ENCODE measurements at places on chromosomes 11 and 22.

DNA sequence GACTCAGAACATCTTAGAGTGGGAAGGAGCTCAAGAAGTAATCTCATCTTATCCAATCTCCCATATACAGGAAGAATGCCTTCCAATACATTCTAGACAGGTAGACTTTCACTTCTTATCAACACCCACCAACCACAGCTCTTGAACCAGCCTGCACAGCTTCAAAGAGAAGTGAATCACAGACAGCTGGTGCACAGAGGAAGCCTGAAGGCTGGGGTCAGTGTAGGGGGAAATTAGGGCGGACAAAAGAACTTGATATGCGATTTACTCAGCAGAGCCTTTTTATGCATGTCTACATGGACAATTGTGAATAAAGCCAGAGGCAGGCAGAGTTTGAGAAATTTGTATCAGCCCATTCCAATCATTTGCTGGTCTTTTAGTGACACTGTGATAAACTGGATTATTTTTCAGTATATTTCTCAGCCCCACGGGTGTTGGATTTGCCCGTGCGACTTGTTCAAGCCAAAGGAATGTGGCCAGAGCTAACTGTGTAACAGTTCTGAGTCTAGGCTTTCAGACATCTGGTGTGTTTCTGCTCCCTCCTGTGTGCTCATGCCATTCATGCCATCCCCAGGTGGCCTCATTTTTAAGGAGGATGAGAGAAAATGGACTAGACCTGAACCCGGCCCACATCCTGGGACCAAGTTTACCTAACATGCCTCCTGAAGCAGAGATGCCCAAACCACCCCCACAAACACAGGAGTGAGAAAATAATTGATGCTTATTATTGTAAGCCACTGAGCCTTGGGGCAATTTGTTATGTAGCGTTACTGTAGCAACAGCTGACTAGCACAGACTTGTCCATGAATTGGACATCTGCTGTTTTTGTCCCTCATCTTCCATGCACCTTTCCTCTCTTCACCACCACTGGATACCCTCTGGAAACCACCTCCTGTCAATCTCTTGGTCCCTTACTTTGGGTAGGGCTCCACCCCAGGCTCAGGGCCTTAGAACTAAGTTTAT lies 137.5 kb upstream of the HSD17B12 start:
- no peak for DNase-seq

DNA sequence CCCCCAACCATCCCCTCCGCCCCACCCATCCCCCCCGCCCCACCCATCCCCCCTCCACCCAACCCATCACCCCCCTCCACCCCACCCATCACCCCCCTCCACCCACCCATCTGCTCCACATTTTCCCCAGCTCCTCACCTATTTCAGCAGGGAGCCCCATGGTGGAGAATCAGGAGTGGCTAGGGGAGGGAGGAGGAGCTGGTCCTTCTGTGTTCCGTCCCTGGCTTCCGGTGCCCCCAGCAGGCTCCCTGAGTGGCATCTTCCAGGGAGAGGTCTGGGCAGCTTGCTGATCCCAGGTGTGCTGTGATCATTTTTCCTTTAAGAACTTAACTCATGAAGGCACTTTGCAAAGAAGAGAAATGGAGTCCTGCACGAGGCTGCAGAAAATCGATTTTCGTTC lies 365.8 kb downstream of the TBC1D22A start:
- DNase-seq: no peak

DNA sequence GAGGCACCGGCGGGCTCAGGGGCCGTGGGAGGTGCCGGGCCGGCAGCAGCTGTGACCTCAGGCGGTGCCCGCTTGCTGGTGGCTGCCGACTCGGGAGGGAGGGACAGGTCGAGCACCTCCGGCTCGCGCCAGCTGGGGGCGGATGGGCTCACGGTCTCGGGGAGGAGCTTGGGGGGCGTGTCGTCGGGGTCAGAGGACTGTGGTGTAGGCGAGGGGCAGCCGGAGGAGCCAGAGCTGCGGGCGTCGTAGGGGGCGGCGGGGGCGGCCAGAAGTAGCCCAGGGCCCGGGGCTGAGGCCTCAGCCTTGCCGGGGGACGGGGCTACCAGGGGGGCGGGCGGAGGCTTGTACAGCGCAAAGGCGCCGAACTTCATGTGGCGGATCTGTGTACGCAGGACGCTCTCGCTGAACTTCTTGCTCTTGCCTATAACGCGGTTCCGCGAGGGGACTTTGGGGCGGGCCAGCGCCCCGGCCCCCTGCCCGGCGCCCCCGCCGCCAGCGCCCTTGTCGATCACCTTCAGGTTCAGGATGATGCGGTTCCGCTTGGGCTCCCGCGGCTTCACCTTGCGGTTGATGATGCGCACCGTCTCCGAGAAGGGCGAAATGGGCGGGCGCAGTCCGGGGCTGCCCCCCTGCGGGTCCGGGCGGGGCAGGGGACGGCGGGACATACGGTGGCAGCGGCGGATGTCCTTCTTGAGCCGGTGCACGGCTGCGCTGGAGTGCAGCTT lies 5.5 kb downstream of the CBX6 start:
- no peak for DNase-seq

GRCh38 chr11:41113160-41113559 lies 346.3 kb downstream of the LRRC4C start:
- no peak for DNase-seq

GRCh38 chr11:128790196-128790595 lies 76.9 kb downstream of the KCNJ1 start:
- no peak for DNase-seq

DNA sequence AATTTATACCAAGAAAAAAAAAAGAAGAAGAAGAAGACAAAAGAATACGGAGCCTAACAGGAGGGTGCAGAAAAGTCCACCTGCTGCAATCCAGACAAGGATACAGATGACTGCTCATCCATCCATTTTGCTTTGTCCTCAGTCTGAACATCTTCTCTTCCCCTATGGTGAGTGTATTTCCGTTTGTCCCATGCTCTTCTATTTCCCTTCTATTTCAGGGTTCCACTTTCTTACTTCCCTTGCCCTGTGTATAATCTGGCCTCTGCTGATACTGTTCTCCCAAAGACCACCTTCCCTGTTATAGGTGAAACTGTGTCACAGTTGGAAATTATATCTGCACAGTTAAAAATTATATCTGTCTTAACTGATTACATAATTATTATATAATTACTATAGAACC lies 48.7 kb upstream of the USP47 start:
- no peak for DNase-seq

DNA sequence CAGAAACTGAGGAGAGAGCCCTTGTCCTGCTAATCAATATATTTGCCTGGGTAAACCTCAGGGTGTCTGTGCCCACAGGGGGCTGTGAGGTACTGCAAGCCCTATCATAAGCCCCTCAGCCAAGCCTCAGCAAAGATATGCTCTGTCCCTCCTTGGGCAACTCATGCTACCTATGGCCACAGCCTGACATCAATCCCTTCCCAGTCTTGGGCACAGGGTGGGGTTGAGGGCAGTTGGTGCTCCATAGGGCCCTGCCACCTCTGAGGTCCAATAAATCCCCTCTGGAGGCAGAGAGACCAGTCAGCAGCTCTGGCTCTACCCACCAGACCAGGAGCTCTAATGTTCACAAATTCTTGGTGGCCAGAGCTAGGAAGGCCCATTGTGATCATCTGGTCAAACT lies 23.8 kb downstream of the TPBGL start:
- no peak for DNase-seq

GRCh38 chr11:40294349-40294735 lies 1165.1 kb downstream of the LRRC4C start:
- no peak for DNase-seq

- no peak for DNase-seq
These were observed 6.3 kb downstream of the MCAM start for GRCh38 chr11:119310682-119311052.

- DNase-seq: no peak
These were observed 67.8 kb upstream of the ARHGAP32 start for GRCh38 chr11:129259931-129260348.

GRCh38 chr11:19252394-19253152 lies 11.8 kb upstream of the E2F8 start:
- no peak for DNase-seq

- no peak for DNase-seq
These were observed 5.3 kb downstream of the GCAT start for GRCh38 chr22:37812869-37813678.

DNA sequence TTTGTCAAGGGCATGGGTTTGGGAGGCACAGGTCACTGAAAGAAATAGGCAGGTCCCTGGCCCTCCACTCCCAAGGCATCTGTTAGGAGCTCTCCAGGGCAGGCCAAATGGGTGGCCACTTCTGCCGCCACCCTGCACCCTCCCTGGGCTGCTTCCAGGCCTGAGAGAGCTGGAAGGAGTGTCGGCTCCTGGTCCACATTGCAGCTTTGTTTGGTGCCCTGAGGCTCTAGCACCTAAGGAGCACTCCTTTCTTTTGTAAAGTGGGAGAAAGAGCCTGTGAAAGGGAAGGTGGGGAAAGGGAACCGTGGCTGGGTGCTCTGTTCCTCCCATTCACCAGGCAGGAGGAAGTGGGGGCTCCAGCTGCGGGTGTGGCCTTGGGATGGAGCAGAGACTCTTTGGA lies 12.3 kb upstream of the FGF4 start:
- DNase-seq: no peak

- no peak for DNase-seq
These were observed 51.9 kb downstream of the SPATA19 start for GRCh38 chr11:133793271-133794035.

DNA sequence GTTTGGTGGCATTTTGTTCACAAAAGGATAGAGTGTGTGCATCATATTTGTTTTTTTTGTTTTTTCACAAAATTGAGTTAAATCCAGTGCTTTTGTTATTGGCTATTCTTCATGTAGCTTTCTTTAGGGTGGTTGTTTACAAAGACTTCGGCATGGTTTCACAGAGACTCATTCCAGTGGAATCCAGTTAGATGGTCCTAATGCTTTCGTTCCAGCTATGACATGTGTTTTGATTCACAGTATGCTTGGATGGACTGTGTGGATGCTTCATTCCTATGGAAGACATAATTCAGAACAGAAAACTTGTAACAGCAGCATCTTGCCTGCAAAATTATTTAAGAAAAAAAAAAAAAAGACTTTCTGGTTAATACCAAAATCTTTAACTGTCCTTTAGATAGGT lies 97.9 kb downstream of the PDHX start:
- DNase-seq: no peak

- no peak for DNase-seq
These were observed 6.3 kb downstream of the ZDHHC5 start for GRCh38 chr11:57674251-57674650.

GRCh38 chr11:34576331-34576730 lies 44.6 kb upstream of the EHF start:
- DNase-seq: no peak

- DNase-seq: no peak
These were observed 212.6 kb upstream of the NAV2 start for GRCh38 chr11:19499999-19500398.

- DNase-seq: no peak
These were observed 45.0 kb upstream of the MYH9 start for GRCh38 chr22:36432592-36433317.

DNA sequence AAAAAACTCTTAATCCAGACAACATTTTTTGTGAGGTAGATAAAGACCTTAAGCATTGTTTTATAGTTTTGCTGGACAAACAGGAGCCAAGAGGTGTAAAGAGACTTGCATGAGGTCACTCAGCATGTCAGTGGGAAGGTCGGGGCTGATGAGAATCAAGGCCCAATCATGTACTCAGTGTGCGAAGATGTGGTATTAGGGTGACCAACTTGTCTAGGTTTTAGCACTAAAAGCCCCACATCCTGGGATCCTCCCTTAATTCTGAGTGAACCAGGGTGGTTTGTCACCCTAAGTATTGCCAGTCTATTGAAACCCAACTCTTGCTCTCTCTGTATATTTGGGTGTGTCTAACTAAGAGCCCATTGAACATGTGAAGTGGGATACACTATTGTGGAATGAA lies 19.5 kb upstream of the SORL1-AS1 start:
- no peak for DNase-seq

GRCh38 chr11:66593303-66593635 lies 284 bp downstream of the CCS start:
- DNase-seq: no peak

DNA sequence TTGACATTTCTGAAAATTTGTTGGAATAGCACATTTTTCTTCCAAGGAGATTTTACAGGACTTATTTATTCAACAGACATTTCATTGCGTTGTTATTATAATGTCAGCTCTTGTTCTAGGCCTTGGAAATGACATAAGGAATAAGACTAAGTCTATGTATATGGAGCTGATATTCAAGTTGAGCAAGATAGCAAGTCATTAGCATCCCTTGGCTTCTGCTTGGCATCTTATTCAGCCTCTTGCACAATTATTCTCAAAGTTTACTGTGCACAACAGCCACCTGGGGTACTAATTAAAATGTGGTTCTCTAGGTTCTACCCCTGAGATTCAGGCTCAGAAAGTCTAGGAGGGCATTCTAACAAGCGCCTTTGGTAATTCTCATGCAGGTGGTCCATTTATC lies 304.8 kb upstream of the DDI1 start:
- DNase-seq: no peak

DNA sequence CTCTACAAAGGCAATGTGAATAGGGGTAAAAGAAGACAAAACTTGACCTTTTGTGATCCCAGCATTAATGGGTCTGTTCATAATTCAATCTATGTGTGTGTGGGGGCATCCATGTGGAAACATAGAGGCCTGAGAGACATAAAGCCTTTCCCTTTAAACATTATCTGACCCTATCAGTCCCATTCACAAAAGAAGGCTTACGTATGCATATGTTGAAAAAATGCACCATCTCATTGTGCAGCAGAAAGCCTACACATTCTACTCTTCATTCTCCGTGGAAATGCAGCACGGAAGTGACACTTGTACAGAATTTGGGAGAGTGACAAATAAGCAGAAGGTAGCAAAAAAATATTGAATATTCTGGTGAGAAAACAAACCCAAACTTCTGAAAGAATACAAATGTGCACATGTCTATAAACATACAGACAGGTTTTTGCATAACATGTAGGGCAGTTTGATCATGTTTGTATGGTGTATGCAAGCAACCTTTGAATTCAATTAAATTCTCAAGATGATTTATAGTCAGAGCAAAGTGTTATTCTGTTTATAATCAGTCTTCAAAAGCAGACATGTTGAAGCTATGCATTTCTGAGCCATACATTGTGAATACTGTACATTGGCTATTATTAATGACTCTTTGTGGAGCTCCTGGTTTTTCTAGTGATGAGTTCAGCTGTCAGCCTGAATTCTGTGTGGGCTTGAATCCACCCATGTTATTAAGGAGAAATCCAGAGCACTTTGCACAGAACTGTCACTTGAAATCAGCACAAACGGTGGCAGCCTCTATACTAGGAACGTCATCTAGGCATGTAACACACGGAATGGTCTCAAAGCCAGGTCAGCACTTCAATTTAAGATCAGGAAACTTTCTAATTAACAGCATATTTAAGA lies 236.8 kb downstream of the DCDC1 start:
- no peak for DNase-seq

- no peak for DNase-seq
These were observed 18.8 kb upstream of the WDR74 start for GRCh38 chr11:62858201-62858600.

- DNase-seq: no peak
These were observed 4.3 kb upstream of the CHID1 start for GRCh38 chr11:914747-915501.

GRCh38 chr11:24064309-24064903 lies 432.4 kb upstream of the LUZP2 start:
- DNase-seq: no peak

GRCh38 chr11:16749666-16750065 lies 11.2 kb downstream of the C11orf58 start:
- DNase-seq: no peak

GRCh38 chr11:72233056-72233772 lies 8.6 kb downstream of the INPPL1 start:
- DNase-seq: no peak
